Lung microvascular endothelial cell (primary cell): ENCODE measurements at places on chromosomes 1 and 21. TPM values are rescaled to one million over a fixed set of nuclear protein-coding genes. Genes with fewer than 3 reads are reported as not detected.

- DNase-seq: no peak
Measured at GRCh38 chr1:17416389-17416788, 23.1 kb downstream of the RCC2 start.

CBR3 gene
- 0.60 and 2.4 TPM in 2 replicates for total RNA-seq

DNA sequence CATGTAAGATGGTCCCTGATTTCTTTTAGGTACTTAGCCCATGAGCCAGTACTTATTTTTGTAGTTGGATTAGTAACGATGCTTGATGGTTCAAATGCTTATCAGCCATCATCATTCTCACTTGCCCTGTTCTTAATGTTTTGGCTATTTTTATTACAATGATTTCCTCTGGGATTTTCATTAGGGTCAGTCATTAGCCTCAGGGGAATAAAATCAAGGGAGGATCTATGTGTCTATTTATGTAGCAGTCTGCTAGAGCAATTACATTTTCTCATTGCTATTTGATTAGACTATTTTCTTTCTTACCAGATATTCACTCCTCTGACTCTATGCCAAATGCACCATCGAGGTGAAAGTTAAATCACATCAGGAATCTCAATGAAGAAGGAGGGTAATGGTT, 10.9 kb upstream of the CCT8 start:
- no peak for DNase-seq

PGLYRP4 gene
- total RNA-seq: not detected in 2 replicates

DNA sequence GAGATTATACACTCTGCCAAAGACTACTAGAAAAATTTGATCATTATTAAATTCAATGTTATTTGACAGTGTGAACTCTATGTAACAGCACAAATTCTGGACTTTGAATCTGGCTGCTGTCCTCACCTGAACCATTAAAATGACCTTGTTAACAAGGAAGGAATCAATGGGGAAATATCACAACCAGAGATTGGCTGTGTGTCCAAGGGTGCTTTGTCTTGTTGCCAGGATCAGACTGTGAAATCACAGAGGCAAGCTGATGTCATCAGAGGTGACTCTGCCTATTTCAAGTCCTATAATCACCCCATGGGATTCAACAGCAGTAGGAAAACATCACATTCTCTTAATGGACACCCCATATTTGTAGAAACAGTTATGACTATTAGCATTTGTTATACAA, 46.8 kb downstream of the ADAMTS5 start:
- DNase-seq: no peak
